Hypothalamus (tissue), 51 donors: ENCODE measurements at places on chromosomes 2 and 18.

- no peak for DNase-seq
Observed at GRCh38 chr2:115572746-115573145, 1130.3 kb downstream of the DPP10 start.

GRCh38 chr18:41058351-41059125 is 896.5 kb upstream of the PIK3C3 start:
- DNase-seq: no peak

DNA sequence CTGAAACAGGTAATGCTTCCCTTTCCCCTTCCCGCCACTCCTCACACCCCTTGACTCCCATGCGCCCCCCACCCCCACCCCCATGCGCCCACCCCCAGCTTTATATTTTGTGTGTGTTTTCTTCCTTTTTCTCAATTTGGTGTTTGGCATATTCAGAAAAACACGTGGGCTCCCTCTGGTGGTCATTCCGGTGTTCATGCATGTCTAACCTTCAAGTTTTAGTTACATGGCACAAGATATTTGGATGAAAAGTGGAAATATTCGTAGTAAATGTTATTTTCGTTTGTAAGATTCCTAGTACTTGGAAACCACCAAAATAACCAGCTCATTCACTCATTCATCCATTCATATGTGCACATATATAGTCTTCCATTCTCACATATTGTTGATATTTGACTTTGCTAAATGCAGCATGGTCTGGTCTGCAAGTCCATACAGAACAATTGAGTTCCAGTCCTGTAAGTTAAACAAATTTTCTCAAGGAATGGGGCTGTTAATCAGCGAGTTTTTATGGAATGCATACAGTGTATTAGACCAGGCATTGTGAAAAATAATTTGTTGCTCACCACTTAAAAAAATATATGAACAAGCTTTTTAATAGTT is 143.6 kb upstream of the MAP3K20 start:
- DNase-seq: peak; percentile 80

GRCh38 chr2:65901756-65902155 is 469.4 kb upstream of the SPRED2 start:
- no peak for DNase-seq

DNA sequence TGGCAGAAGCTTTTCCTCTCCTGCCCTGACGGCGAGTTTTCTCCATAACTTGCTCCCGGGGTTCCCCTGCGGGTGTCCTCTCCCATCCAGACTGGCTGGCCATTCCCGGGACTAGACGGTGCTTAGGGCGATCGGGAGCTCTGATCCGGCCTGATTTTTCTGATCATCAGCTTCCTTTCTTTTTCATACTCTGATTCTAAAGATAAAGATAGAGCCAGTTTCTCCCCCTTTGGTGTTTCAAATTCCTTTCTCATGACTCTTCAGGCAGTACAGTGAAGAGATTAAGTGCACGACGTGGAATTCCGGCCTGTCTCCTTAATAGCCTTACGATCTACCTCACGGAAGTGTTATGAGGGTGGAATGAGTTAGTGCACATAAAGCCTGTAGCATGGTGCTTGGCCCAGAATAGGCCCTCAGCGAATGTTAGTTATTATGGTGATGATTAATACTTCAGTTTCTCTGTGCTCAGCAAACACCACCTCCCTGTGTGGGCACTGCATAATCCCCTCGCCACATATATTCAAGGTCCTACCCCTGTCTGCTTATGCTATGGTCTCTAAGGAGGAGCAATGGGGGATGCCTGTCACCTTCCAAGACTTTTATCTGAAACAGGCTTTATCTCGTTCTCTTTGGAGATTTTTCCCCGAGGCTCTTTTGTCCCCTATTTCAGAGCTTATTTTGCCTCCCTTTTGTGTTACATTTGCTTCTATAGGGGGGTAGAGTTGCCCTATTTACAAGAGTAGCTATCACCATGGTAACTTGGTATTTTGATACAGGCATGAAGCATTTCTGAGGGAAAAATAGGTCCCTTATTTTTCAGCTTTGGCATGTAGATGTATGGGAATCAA is 254.8 kb downstream of the CDH2 start:
- no peak for DNase-seq

DNA sequence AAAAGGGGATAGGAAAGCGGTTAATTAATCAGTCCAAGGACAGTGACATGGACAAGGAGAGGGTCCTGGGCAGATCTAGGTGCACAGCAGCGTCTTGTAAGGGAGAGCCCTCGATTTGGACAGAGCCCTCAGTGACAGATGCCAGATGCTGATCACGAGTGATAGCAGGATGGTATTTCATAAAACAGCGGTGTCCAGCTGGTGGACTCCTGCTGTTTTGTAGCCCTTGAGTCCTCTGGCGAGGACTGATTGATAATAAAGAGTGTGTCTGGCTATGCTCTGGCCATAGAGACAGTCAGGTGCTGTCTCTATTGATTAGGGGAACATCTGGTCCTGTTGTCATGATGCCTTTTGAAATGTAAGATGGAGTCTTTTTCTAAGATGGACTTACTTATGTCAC is 180.7 kb downstream of the NCK2 start:
- no peak for DNase-seq

- DNase-seq: no peak
Observed at GRCh38 chr2:29192526-29192925, 77.3 kb downstream of the CLIP4 start.

DNA sequence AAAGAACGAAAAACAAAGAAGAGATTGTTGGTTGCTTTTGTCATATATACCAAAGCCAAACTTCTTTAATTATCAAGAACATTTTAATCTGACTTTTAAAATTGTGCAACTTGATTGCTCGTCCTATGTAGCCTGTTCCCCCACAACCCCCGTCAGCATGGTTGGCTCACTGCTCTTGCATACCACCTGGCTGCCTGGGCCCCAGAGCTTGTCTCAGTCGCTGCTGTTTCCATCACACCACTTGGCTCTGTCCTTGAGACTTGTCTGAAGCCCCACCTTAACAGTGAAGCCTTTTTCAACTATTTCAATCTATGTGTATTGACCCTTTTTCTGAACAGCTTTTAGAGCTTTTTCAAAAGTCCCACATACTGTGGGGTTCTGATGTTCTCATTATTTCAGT is 270.8 kb downstream of the ZNF407 start:
- DNase-seq: no peak

DNA sequence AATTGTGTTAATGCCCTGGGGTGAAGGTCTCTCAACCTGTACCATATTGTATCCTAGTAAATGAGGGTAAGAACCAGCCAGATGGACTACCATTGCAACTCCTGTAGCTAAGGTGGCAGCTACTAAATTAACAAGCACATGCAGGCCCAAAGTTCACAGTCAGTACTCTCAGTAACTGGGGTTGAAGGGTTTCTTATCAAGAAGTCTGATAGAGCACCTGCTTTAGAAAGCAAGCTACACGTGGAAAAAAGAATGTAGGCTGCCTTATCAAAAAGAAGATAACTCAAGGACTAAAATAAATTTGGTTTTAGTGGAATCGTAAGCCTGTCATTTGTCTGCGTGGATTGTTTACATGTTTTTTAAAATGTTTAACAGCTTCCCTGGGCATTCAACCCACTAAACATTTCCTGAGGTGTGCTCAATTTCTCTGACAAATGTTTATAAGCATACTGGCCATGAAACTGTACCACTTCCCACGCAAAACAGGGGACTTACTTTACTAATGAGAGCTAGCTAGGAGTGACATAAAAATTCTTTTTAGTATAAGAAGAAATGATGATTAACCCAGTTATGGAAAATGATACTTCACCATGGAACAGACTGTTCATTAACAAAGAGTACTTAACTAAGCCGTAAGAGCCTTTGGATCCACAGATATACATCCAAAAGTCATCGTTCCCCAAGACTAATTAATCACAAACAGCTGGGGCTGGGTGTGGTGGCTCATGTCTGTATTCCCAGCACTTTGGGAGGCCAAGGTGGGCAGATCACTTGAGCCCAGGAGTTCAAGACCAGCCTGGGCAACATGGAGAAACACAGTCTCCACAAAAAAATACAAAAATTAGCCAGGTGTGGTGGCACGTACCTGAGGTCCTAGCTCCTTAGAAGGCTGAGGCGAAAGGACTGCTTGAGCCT is 36.5 kb downstream of the LPIN2 start:
- DNase-seq: no peak

GRCh38 chr2:230871361-230872150 is 6.8 kb downstream of the ITM2C start:
- no peak for DNase-seq

GRCh38 chr2:22894761-22895160 is 490.2 kb upstream of the KLHL29 start:
- DNase-seq: no peak

- no peak for DNase-seq
Observed at GRCh38 chr18:71249791-71250190, 960.9 kb downstream of the SOCS6 start.

DNA sequence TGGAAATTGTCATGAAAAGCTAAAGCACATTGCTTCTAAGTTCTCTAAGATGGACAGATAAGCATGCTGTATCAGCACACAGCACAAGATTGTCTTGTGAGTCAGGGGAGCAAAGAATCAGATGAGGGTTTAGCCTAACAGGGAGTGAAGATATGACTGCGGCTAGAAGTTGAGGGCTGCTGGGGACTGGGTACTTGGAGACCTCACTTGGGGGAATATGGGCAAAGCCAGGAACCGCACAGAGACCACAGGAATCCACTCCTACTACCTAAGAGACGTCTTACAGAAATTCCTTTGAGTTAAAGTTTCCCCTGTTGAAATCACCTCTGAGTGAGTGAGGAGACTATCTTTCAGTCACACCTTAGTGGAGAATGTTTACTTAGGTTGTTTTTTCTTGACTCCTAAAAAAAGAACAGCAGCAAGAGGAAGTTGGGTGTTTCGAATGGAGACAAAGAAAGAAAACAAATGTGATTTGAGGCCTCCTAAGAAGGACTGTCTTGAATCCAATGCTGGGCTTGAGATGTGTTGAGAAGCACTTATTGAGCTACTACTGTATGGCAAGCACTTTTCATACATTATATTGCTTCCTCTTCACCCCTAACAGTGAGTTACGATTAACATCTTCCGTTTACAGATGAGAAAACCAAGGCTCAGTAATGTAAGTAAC is 100.7 kb downstream of the ANKRD44 start:
- no peak for DNase-seq

DNA sequence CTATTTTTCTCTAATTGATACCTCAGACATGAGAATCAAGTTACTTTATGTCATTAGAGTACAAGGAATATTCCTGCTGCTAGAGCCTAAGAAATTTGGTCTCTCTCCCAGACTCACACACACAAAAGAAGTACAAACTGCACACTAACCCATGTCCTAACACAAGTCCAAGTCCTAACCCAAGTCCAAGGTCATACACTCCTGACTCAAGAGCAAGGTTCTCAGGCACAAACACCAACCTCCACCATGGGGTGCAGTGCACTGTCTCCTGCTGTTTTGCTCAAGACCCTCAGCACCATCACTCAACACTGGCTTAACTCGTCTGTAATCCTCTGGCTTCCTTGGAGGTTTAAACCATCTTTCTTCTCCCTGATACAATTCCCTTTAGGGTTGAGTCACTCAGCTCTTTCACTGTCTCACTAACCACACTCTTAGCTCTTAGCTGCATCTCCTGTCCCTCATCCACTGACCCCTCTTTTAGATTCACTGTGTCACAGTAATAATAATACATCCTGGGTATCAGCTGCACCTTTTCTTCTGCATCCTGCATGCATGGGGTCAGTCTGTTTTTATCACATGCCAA is 129.8 kb downstream of the BCL2L11 start:
- no peak for DNase-seq
